ENCODE measurements at places on chromosomes 7 and 10. TPM values are rescaled to one million over a fixed set of nuclear protein-coding genes. Genes with fewer than 3 reads are reported as not detected.

DNA sequence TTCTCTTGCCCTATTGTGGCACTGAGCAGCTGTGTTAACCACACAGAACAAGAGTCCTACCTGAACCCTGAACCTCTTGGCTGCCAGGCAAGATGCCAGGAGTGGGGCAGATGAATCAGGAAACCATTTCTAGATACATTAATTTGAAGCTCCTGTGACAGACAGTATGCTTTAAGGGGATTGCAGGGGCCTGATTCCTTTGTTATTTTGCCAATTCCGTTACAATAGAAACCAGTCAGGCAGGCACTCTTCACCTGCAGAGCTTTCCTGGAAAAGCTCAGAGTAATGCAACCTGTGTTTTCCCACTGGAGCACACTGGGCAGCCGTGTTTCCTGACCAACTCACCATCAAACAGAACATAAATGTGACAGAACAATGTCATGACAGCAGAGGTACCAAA, 233.1 kb downstream of the BMPER start:
- peaks cover 9% of the 10 kb centered on the region for H3K4me1 ChIP-seq
- no peaks in the 10 kb centered on the region for H3K27me3 ChIP-seq
- H3K27ac ChIP-seq: no peak overlapping the region
- H3K4me3 ChIP-seq: no peak overlapping the region

GRCh38 chr7:48112401-48113165, 23.5 kb downstream of the UPP1 start:
- no peaks in the 10 kb centered on the region for H3K36me3 ChIP-seq
- H3K4me3 ChIP-seq: no peak overlapping the region
- H3K27me3 ChIP-seq: no peaks in the 10 kb centered on the region
- DNase-seq: no peak

GRCh38 chr7:55432939-55433784, 68.0 kb downstream of the LANCL2 start:
- no peaks in the 10 kb centered on the region for H3K36me3 ChIP-seq
- H3K4me3 ChIP-seq: no peak overlapping the region
- no peak overlapping the region for H3K27ac ChIP-seq
- H3K4me1 ChIP-seq: peaks cover 8% of the 10 kb centered on the region

- H3K27me3 ChIP-seq: no peaks in the 10 kb centered on the region
- no peaks in the 10 kb centered on the region for H3K4me1 ChIP-seq
- DNase-seq: no peak
- no peak overlapping the region for H3K4me3 ChIP-seq
- no peaks in the 10 kb centered on the region for H3K36me3 ChIP-seq
- H3K27ac ChIP-seq: no peak overlapping the region
Observed at GRCh38 chr10:72980348-72980747, 25.7 kb upstream of the PLA2G12B start.

DNA sequence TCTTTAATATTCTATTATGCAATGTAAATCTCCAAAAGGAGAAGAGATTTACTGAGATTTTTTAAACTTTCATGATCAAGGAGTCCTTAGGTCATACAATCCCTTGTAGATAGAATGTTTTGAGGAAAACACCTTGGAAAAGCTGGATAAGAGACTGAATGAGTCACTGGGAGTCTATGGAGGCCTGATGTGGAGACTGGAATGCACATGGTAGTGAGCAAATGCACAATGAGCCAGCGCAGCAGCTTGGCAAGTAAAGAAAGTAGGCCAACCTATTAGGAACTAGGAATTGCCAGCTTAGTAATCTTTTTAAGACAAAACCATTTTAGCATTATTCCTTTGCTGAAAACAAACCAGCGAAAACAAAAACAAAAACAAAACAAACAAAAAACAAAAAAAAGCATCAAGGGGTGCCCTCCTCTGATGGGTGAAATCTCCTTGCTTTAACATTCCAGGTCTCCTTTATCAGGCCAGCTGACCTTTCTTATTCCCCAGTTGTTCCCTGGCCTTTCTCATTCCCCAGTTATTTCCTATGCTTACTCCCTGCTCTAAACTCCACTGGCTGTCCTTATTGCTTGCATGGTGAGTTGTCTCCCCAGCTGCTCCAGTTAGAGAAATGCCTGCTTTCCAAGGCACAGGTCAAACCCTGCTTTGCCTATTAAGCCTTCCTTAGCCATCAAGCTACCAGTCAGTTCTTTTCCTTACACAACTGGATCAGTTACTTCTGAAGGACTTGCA, 135.8 kb downstream of the PLCE1 start:
- H3K27ac ChIP-seq: no peak overlapping the region
- no peak for DNase-seq
- no peaks in the 10 kb centered on the region for H3K36me3 ChIP-seq

DNA sequence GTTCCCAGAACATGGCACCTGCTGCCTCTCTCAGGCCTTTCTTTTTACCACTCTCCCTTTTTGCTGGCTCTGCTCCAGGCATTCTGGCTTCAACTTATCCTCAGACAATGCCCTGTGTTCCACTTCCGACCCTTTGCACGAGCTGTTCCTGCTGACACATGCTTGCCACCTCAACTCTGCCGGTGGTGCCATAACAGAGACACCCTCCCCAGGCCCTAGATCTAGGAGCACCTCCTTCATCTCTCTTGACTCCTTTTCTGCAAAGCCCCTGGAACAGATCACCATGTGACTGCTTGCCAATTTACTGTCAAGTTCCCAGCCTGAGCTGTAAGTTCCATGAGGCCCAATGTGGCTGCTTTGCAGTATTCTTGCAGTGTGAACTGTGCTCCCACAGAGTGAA, 256.0 kb upstream of the MKI67 start:
- no peak overlapping the region for H3K4me3 ChIP-seq
- H3K4me1 ChIP-seq: no peaks in the 10 kb centered on the region
- no peak for DNase-seq

GRCh38 chr7:25557930-25558329, 329.6 kb upstream of the NPVF start:
- no peaks in the 10 kb centered on the region for H3K36me3 ChIP-seq
- peak overlapping the region; percentile 37 for H3K27ac ChIP-seq
- no peaks in the 10 kb centered on the region for H3K27me3 ChIP-seq
- H3K4me1 ChIP-seq: peaks cover 5% of the 10 kb centered on the region

DNA sequence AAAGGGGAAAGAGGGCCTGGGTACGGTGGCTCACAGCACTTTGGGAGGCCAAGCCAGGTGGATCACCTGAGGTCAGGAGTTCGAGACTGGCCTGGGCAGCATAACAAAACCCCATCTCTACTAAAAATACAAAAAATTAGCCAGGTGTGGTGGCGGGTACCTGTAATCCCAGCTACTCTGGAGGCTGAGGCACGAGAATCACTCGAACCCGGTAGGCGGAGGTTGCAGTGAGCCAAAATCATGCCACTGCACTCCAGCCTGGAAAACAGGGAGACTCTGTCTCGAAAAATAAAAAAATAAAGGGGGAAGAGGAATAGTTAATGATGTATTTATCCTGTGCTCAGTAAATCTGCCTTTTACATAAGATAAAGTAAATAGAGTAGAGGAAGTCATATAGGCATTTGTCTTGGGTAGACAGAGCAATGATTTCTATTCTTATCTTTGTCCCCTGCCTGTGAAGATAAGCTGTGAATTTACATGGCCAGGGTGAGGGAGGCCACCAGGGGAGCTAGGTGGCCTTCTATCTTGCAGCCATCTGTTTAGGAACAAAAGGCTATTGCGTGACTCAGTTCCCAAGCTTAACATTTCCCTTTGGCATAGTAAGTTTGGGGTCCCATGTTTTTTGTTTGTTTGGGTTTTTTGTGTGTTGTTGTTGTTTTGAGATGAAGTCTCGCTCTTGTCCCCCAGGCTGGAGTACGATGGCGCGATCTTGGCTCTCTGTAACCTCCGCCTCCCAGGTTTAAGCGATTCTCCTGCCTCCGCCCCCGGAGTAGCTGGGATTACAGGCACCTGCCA, 73.2 kb upstream of the GTF2I start:
- no peaks in the 10 kb centered on the region for H3K27me3 ChIP-seq
- peaks cover 12% of the 10 kb centered on the region for H3K4me1 ChIP-seq
- no peak overlapping the region for H3K27ac ChIP-seq
- no peak overlapping the region for H3K4me3 ChIP-seq

DNA sequence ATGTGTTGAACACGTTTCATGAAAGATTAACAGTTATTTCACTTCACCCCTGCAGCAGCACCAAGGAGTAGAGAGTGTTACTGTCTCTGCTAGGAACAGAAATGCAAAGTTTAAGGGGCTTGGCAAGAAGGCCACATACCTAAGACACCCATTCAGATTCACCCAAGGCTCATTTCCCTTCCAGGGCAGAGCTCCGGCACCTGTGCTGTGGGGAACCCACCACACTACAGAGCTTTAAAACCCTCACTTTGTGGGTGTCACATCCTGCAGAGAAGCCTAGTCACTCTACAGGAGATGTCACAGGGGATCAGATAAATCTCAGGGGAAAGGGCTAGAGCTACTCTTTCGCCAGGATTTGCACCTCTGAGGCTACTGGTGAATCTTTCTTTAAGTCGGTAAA, 176.1 kb upstream of the KLF6 start:
- H3K36me3 ChIP-seq: no peaks in the 10 kb centered on the region
- H3K4me1 ChIP-seq: no peaks in the 10 kb centered on the region
- no peak overlapping the region for H3K27ac ChIP-seq
- H3K27me3 ChIP-seq: no peaks in the 10 kb centered on the region
- DNase-seq: no peak
- no peak overlapping the region for H3K4me3 ChIP-seq

- no peak overlapping the region for H3K4me3 ChIP-seq
- no peak overlapping the region for H3K27ac ChIP-seq
- no peak for DNase-seq
- H3K27me3 ChIP-seq: no peaks in the 10 kb centered on the region
- H3K36me3 ChIP-seq: no peaks in the 10 kb centered on the region
Observed at GRCh38 chr7:138948403-138948802, 32.8 kb downstream of the KIAA1549 start.

- no peaks in the 10 kb centered on the region for H3K27me3 ChIP-seq
- no peaks in the 10 kb centered on the region for H3K4me1 ChIP-seq
- DNase-seq: no peak
- no peak overlapping the region for H3K4me3 ChIP-seq
- no peaks in the 10 kb centered on the region for H3K36me3 ChIP-seq
- H3K27ac ChIP-seq: no peak overlapping the region
Observed at GRCh38 chr7:151792636-151793035, 84.3 kb downstream of the PRKAG2 start.

DNA sequence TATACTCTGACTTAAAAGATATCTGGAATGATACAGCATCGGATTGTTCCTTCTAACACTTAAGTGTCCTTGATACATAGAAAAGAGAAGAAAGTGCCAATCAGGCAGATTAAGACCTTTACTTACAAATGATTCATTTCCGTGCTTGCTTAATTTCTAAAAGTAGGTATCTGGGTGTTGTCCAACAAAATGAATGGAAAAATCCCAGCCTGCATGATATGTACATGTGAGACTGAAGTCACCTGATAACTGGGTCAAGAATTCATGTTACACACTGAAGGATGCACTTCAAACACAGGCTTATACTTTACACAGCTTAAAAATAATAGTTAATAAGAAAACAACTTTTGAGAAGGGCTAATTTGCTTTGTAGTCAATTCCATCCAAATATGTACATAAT, 25.2 kb upstream of the PLXDC2 start:
- H3K27ac ChIP-seq: no peak overlapping the region
- H3K4me3 ChIP-seq: no peak overlapping the region
- no peaks in the 10 kb centered on the region for H3K27me3 ChIP-seq

- no peak overlapping the region for H3K27ac ChIP-seq
- H3K27me3 ChIP-seq: no peaks in the 10 kb centered on the region
- H3K36me3 ChIP-seq: no peaks in the 10 kb centered on the region
- H3K4me3 ChIP-seq: no peak overlapping the region
- no peak for DNase-seq
- peaks cover 1% of the 10 kb centered on the region for H3K4me1 ChIP-seq
Observed at GRCh38 chr10:21720090-21720489, 186.1 kb downstream of the MLLT10 start.

DNA sequence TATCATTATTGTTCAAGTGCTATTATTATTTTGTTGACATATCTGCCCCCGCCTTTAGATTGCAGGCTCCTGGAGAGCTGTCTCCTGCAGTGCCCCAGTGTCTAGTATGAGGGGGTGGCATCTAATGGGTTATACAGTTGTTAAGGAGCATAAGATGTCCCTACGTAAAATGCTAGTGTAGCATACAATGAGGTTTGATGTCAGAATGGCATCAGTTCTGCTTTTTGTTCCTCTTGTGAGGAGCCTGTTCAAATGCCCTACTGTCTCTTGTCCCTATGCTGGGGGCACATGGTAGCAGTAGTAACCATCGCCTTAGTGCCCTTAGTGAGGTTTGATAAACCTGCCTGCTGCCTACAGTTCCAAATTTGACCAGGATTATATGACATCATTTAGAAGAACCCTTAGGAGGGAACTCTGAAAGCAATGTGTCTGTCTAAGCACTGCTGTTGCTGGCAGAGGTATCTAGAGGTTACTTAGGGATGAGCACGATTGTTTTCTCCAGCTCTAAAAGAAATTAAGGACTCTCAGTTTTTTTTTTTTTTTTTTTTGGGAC, 9.7 kb downstream of the CREM start:
- H3K27me3 ChIP-seq: no peaks in the 10 kb centered on the region
- DNase-seq: no peak
- no peaks in the 10 kb centered on the region for H3K4me1 ChIP-seq
- no peak overlapping the region for H3K27ac ChIP-seq
- H3K4me3 ChIP-seq: no peak overlapping the region

TET1 gene
- total RNA-seq: 5.7 TPM

STEAP1 gene
- total RNA-seq: 11.6 TPM

SFXN3 gene
- 26.7 TPM for total RNA-seq

TNRC18 gene
- total RNA-seq: 91.8 TPM

SYT15 gene
- 3.2 TPM for total RNA-seq

PANK1 gene
- 6.2 TPM for total RNA-seq

C10orf67 gene
- 0.35 TPM for total RNA-seq

ANXA8L1 gene
- 29.9 TPM for total RNA-seq

GDF2 gene
- not detected for total RNA-seq

FOXP2 gene
- 15.4 TPM for total RNA-seq
